Right atrium auricular region (tissue), 2 donors: ENCODE measurements at places on chromosomes 1 and 21. TPM values are rescaled to one million over a fixed set of nuclear protein-coding genes. Genes with fewer than 3 reads are reported as not detected.

- H3K27ac ChIP-seq: no peak overlapping the region
- H3K36me3 ChIP-seq: peaks cover 28% of the 10 kb centered on the region
- no peaks in the 10 kb centered on the region for H3K27me3 ChIP-seq
- H3K4me3 ChIP-seq: no peak overlapping the region
- H3K4me1 ChIP-seq: peaks cover 20% of the 10 kb centered on the region
Measured at GRCh38 chr1:179105393-179105792, 23.5 kb downstream of the TOR3A start.

- peak overlapping the region; percentile 66 for H3K27ac ChIP-seq
- H3K36me3 ChIP-seq: no peaks in the 10 kb centered on the region
- peak overlapping the region; percentile 73 for H3K4me3 ChIP-seq
- no peaks in the 10 kb centered on the region for H3K27me3 ChIP-seq
Measured at GRCh38 chr1:65253800-65254319, 55.5 kb upstream of the DNAJC6 start.

- peaks cover 18% of the 10 kb centered on the region for H3K4me1 ChIP-seq
- H3K27ac ChIP-seq: no peak overlapping the region
- H3K4me3 ChIP-seq: no peak overlapping the region
- no peaks in the 10 kb centered on the region for H3K36me3 ChIP-seq
Measured at GRCh38 chr21:28342212-28342810, 650.4 kb downstream of the LTN1 start.

- H3K27me3 ChIP-seq: no peaks in the 10 kb centered on the region
- H3K36me3 ChIP-seq: no peaks in the 10 kb centered on the region
- H3K4me1 ChIP-seq: no peaks in the 10 kb centered on the region
- no peak overlapping the region for H3K4me3 ChIP-seq
- DNase-seq: peak; percentile 84
- no peak overlapping the region for H3K27ac ChIP-seq
Measured at GRCh38 chr21:41726970-41727783, 39.7 kb downstream of the RIPK4 start.

DNA sequence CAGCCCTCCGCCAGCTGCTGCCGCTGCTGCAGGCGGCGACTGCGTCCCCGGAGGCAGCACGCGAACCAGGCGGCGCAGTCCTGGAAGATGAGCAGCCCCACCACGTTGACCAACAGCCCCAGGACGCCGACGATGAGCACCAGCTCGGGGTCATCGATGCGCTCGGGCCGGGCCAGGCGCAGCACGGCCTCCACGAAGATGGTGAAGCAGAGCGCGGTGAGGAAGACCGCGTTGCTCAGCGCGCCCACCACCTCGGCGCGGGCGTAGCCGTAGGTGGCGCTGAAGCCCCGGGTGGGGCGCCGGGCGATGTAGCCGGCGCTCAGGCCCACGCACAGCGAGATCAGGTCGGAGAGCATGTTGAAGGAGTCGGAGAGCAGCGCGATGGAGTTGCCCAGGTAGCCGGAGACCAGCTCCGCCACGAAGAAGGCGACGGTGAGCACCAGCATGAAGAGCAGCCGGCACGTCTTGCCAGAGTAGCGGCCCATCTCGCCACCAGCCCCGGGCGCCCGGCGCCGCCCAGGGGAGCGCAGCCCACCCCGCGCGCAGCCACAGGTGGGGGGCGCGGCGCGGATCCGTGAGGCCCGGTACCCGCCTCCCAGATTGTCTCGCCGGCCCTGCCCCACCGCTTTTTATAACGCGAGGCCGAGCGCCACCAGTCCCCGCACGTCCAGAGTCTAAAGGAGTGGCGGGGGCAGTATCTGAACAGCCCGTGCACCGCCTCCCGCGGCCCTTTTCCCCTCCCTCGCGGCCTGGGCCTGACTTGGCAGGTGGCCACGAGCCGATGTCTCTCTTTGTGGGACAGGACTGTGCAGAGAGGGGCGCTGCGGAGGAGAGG is at the start of gene SLC30A10:
SLC30A10 (minus strand) TSS at position 602 of the 835 bp plus-strand sequence; CDS start at position 485, 117 bp downstream.
- peaks cover 11% of the 10 kb centered on the region for H3K4me1 ChIP-seq
- no peaks in the 10 kb centered on the region for H3K36me3 ChIP-seq
- no peak for DNase-seq
- no peak within 1 kb of the TSS for H3K27ac ChIP-seq
- H3K27me3 ChIP-seq: no peaks in the 10 kb centered on the region

The DISP3 gene
- total RNA-seq: 0.16 TPM

The AMY2A gene
- 1.7 TPM for total RNA-seq

The LRRN2 gene
- total RNA-seq: 8.2 TPM

DNA sequence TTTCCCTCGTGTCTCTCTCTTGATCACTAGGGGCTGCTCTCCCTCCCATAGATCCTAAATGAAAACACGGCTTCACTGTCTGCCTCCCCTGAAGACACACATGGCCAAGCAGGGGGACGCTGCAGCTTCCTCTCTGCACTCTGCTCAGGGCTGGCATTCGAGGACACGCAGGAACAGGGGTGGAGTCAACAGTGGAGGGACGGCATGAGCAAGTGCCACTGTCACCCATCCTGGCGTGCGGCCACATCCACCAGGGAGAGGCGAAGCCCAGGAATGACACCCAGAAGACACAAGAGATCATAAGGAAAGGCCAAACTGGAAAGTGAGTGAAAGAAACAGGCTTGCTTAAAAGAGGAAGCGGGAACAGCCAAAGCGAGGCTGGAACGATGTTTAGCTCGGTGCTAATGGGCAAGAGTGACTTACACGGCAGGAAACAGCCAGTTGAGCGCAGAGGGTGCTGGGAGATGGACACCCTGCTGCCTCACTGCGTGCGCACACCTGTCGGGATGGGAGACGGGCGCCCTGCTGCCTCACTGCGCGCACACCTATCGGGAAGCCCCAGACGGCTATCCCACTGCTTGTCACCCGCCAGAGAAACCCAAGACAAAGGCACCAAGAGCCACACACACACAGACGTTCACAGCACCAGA is 13.6 kb upstream of the C1QTNF12 start:
- H3K4me1 ChIP-seq: peaks cover 30% of the 10 kb centered on the region
- peaks cover 73% of the 10 kb centered on the region for H3K36me3 ChIP-seq
- no peak overlapping the region for H3K4me3 ChIP-seq

DNA sequence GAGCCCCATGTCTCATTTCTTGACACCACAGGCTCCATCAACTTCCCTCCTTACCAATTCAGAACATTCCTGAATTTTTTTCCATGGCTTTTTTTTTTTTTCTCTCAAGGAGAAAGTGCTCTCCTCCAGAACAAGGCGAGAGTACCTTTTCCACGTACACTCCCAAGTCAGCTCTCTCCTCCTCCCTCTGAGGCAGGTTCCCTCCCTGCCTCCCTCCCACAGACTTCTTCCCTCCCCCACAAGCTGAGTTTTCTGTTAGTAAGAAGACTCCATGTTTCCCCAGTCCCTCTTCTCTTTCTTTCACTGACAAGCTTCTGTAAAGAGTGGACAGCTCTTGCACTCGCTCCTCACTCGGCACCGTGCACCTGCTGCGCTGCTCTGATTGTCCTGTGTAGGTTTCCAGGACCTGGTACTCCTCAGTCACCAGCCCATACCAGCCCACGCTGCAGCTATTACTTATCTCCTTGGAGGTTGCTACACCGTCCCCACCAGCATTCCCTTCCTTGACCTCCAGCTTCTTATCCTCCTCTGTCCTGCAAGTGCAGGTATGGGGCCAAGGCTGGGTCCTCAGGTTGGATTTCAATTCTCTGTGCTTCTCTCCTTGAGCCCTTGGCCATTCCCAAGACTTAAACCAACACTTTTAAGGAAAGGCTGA is 3.8 kb downstream of the TRAF5 start:
- no peaks in the 10 kb centered on the region for H3K36me3 ChIP-seq
- H3K27ac ChIP-seq: no peak overlapping the region
- H3K4me1 ChIP-seq: peaks cover 30% of the 10 kb centered on the region
- no peak overlapping the region for H3K4me3 ChIP-seq
- DNase-seq: no peak

DNA sequence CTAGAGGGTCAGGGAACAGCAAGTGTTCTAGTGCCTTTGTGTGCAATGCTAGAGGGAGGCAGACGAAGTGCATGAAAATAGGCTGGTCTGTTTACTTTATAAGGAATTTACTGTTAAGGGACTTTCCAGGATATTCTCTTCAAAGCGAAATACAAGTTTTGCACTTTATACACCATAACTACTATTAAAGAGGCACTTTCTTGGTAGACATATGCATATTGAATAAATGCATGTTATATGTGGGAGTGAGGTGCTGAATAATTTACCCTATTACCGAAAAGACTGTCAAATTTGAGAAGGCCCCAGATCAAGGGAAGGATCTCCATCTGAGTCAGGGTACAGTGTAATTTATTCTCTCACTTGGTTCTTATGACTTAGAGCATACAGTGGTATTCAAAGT is 310.5 kb downstream of the S1PR1 start:
- no peak for DNase-seq
- no peaks in the 10 kb centered on the region for H3K27me3 ChIP-seq
- no peak overlapping the region for H3K27ac ChIP-seq

The RPE65 gene
- total RNA-seq: not detected

The DMBX1 gene
- not detected for total RNA-seq

DNA sequence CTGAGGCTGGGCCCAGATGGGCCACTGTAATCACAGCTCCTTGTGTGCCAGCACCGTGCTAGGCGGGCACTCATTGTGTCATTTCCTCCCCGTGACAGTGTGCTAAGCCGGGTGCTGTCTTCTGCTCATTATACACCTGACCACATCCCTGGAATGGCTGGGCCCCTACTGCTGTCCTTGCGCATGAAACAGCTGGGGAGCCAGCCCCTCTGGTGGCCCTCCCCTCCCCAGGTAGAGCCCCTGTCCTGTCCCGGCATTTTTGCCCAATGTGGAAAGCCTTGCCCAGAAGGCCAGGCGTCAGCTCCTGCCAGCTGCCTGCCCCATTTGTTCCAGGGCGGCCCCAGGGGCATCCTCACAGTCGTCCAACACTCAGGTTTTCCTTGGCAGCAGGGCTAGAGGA is 107.4 kb upstream of the CASZ1 start:
- DNase-seq: no peak
- no peaks in the 10 kb centered on the region for H3K27me3 ChIP-seq
- H3K27ac ChIP-seq: no peak overlapping the region
- no peaks in the 10 kb centered on the region for H3K36me3 ChIP-seq
- no peak overlapping the region for H3K4me3 ChIP-seq

The ZNF593OS gene
- not detected for total RNA-seq

GRCh38 chr1:153793973-153794615 is 18.9 kb downstream of the SLC27A3 start:
- H3K4me3 ChIP-seq: no peak overlapping the region
- H3K27me3 ChIP-seq: no peaks in the 10 kb centered on the region
- no peak overlapping the region for H3K27ac ChIP-seq
- H3K36me3 ChIP-seq: no peaks in the 10 kb centered on the region
- H3K4me1 ChIP-seq: peaks cover 10% of the 10 kb centered on the region

The SH3D21 gene
- 1.4 TPM for total RNA-seq

The TTLL7 gene
- total RNA-seq: 10.8 TPM

GRCh38 chr1:230153641-230154296 is 86.7 kb downstream of the GALNT2 start:
- peak overlapping the region; percentile 71 for H3K27ac ChIP-seq
- peak; percentile 81 for DNase-seq
- no peaks in the 10 kb centered on the region for H3K27me3 ChIP-seq
- peaks cover 58% of the 10 kb centered on the region for H3K4me1 ChIP-seq
- no peaks in the 10 kb centered on the region for H3K36me3 ChIP-seq
